SK-MEL-5 (cell line): ENCODE measurements at places on chromosomes 7 and 10. TPM values are rescaled to one million over a fixed set of nuclear protein-coding genes. Genes with fewer than 3 reads are reported as not detected.

DNA sequence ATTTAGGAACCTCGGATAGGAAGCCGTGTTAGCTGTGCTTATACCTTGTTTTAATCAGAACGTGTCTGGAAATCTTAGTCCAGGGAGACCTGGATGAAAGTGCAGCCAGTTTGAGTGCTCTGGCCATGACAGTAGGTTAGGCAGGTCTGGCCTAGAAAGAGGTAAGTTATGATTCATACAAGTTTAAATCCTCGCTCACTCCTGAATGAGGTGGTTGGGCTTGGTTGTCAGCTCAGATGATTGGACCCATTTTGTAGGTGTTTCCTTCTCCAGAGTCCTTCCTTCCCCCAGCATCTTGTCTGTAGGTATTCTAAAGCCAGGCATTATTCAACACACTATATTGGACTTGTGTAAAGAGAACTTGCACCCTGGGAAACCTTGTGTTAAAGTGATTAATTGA is 561.9 kb upstream of the GALNT17 start:
- DNase-seq = no peak

GRCh38 chr7:31705377-31705776 is 18.4 kb downstream of the PPP1R17 start:
- no peak for DNase-seq

The AKR1C8 gene
- total RNA-seq = not detected in 2 replicates

The NPSR1 gene
- not detected in 2 replicates for total RNA-seq

The SLC26A4 gene
- total RNA-seq = 16.7 and 17.9 TPM in 2 replicates

DNA sequence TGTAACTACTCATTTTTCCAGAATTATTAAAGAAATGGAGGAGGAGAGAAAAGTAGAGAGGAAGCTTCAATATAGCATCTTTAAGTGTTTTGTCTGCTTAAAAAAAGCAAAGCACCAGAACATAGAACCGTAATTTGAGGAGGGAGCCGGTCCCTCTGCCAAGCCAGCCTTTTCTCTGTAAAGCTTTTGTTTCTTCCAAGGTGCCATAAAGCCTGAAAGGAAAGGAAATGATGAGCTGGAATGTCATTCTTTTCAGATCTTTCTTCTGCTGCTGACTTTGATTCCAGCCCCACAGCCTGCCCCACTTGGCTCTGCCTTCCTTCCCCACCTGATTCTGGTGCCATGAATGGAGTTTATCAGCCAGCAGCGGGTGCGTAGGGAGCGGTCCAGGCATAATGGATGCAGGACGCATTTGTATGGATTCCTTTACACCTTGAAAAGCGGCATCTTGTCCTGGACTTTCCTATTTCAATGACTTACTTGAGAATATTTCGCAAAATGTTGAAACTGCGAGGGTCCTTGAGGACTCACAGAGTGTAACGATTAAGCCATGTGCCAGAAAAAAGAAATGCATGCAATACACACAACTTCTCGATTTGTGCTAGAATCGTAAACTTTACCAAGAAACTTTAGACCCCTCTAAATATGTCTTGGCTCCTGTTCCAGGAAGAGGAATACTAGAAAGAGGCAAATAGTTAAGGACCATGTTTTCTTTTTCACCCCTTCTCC is 569.5 kb upstream of the MGMT start:
- no peak for DNase-seq

DNA sequence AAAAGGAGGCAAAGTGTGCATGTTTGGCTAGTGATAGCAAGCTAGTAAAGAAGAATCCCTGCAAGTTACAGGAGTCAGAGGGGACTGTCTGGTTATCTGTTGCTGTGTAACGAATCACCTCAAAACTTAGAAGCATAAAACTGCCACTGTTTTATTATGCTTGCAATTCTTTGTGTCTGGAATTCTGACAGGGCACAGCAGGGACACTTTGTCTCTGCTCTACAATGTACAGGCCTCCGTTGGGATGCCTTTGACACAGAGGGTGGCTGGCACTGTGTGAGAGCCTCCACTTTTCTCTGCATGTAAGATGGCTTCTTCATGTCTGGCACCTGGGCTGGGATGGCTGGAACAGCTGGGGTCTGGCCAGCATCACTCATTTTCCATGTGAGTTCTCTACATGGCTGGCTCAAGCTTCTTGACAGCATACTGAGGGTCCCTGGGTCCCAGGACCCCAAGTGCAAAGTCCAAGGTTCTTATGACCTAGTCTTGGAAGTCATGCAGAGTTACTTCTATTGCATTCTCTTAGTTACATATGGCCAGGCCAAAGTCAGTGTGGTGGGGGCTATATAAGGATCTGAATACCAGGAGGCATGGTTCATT is 276.9 kb downstream of the RPS24 start:
- no peak for DNase-seq

DNA sequence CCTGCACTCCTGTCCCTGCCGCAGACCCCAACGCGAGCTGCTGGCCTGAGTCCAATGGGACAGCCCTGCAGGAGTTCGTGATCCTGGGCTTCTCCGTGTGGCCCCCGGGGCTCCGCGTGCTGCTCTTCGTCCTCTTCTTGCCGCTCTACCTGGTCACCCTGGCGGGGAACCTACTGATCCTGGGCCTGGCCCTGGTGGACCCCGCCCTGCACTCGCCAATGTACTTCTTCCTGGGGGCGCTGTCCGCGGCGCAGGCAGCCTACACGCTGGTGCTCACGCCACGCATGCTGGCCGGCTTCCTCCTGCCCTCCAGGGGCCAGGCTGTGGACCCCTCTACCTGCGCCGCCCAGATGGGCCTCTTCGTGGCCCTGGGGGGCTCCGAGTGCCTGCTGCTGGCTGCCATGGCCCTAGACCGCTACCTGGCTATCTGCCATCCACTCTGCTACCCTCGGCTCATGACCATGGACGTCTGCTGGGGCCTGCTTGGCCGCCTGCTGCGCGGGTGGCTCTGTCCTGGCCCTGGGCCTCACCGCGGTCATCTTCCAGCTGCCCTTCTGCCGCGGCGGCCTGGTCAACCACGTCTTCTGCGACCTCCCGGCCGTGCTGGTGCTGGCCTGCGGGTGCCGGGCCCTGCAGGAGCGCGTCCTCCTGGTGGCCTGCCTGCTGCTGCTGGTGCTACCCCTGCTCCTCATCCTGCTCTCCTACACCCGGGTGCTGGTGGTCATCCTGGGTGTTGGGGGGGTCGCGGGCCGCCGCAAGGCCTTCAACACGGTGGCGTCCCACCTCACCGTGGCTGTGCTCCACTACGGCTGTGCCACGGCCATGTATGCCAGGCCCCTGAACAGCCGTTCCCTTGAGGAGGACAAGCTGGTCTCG is 71.7 kb downstream of the RBAK start:
- DNase-seq = no peak
